ENCODE measurements at places on chromosomes 11 and 22.

GRCh38 chr11:65786008-65786785 is 666 bp upstream of the OVOL1 start:
- DNase-seq = peak; percentile 46

- no peak for DNase-seq
Measured at GRCh38 chr11:105915021-105915420, 107.0 kb downstream of the MSANTD4 start.

DNA sequence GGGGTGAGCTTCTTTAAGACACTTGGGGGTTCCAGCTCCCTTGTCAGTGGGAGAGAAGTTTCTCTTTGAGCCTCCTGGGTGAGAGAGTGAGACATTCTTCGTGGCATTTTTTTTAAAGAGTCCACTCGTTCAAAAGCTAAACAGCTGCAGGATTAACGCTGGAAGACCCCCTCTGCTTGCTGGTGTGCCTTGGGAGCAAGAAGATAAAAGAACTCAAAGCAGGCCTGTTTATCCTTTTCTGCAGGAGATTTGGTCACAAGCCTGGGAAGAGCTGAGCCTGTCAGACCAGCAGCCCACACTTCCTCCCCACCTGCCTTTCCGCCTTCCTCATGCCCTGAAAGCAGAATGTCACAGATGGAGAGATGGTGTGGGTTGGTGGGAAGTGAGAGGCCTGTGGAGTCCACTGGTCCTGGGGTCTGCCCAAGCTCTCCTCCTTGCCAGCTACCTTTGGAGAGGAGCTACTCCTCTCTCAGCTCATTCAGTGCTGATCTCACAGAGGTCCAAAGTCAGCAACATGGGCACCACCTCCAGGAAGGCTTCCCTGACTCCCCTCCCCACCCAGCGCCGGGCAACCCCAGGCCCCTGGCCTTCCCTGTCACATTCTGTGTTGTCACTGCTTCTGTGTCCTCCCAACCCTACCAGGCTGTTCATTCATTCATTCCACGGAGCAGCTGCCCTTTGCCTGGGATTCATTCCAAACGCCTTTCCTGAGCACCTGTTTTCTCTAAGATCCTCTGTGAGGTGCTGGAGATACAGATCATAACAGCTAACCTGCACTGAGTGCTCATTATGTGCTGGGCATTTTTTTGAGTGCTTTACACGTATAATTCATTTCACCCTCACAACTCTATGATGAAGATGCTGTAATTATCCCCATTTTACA is 6.7 kb downstream of the GDPD5 start:
- no peak for DNase-seq

- no peak for DNase-seq
Measured at GRCh38 chr11:35995681-35996271, 51.9 kb downstream of the LDLRAD3 start.

GRCh38 chr11:32122200-32122599 is 31.3 kb downstream of the RCN1 start:
- DNase-seq = no peak

- no peak for DNase-seq
Measured at GRCh38 chr22:39212721-39213376, 31.9 kb downstream of the PDGFB start.

DNA sequence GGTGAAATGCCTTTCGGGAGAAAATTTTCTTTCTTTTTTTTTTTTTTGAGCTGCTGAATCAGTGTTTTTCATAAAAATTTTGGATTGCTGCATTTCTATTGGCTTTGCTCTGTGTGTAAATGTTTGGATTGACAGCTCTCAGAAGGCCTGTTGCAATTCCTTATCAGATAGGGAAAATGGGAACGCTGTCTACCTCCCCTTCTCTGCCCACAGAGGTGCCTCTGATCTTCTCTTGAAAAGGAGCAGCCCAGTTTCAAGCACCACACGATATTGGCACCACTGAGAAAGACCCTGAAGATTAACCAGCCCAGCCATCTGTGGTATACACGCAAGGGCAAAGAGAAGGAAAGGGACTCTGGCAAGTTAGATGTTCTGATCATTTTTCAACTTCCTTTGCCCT is 1272.2 kb downstream of the LRRC4C start:
- no peak for DNase-seq

DNA sequence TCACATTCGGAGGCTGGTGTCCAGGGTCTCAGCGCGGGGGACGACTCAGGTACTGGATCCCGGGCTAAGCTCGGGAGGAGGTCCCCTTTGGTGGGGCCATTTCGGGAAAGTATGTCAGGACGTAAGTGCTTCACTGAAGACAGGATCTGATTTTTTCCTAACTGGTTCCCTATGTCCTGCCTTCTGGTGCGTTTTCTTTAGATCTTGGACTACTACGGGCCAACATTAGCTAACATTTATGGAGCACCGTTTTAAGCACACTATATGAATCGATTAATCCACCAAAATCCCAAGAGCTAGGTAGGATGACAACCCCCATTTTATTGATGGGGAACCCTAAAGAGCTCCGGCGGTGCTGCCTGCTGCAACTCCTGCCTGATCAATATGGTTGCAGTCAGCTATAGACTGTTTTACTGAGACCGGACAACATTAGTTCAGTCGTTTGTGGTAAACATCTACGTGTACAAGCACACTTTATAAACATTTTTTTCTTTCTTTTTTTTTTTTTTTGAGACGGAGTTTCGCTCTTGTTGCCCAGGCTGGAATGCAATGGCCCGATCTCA is 17.0 kb upstream of the WDR74 start:
- DNase-seq = no peak

- no peak for DNase-seq
Measured at GRCh38 chr11:45859661-45860140, 12.4 kb downstream of the CRY2 start.

DNA sequence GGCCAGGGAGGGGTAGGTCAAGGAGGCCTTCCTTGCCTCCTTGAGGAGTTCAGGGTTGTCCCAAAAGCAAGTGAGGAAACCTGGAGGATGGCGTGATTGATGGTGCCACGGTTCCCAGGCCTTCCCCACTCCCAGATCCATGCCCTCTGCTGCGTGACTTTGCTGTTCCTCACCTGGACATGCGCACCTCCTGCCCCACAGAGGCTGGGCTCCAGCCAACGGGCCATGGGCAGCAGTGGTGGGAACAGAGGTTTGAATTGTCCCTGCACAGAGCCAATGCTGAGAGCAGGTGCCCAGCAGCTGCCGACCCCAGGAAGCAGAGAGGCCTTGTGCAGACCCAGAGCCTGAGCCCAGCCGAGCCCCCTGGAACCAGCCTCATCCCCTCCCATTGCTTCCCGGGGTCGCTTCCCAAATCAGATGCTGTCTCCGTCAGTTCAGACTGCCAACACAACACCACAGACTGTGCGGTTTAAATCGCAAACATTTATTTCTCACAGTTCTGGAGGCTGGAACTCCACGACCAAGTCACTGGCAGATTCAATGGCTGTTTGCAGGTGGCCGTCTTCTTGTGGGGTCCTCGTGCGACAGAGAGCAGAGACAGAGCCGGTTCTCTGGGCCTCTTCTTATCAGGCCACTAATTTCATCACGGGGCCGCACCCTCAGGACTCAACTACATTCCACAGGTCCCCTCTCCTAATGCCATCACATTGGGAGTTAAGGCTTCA is 6.2 kb upstream of the LINC01488 start:
- no peak for DNase-seq

DNA sequence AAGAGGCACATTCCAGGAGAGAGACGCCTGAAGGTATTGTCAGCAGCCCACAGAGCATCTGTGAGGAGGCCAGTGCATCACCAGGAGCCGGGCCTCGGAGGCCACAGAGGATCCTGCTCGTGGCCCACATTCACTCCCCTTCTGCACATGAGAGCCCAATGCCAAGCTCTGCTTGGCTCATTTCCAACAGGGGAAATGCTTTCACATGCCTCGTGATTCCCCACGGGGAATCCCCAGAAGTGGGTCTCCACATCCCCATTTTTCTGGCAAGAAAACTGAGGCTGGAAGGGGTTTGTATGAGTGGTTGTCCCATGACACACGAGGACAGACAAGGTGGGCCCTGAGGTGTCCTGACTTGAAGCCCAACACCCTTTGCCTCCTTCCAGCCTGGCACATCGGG is 34.4 kb downstream of the TP53I11 start:
- peak; percentile 71 for DNase-seq

GRCh38 chr11:96394773-96395172 is 5.0 kb downstream of the JRKL start:
- DNase-seq = no peak

DNA sequence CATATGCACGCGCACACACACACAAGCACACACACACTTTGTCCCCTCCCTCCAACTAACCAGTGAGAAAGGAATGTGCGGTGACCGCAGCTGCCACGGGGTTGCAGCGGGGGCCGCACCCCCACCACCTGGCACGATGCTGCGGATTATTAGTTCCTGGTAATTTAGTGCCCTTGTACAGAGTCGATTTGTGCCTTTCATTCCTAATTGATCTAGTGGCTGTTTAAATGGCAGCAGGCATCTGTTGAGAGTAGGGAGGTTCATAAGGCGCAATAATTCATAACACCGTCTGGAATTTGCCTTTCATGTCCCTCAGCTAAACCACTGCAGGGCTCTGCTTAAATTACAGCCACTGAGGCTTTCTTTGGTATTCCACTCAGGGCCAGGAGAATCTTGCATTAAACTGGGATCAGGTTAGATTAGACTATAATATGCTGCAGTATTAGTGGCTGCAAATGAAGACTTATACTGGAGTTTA is 113.7 kb downstream of the FEZ1 start:
- no peak for DNase-seq

GRCh38 chr11:75325713-75326438 is 25.6 kb downstream of the ARRB1 start:
- DNase-seq = peak; percentile 73

DNA sequence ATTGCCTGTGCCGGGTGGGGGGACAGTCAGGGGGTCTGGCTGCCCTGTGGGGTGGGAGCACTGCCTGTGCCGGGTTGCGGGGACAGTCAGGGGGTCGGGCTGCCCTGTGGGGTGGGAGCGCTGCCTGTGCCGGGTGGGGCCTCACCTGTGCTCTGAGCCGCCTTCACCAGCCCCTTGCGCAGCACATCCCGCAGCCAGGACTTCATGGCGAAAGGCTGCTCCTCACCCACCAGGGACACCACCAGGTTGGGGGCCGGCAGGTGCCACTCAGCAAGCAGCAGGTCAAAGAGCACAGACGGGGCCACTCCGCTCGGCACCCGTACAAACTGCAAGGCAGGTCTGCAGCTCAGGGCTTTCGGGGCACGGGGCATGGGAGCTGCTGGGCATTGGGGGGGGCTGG is 21.4 kb downstream of the TSSC4 start:
- DNase-seq = no peak

DNA sequence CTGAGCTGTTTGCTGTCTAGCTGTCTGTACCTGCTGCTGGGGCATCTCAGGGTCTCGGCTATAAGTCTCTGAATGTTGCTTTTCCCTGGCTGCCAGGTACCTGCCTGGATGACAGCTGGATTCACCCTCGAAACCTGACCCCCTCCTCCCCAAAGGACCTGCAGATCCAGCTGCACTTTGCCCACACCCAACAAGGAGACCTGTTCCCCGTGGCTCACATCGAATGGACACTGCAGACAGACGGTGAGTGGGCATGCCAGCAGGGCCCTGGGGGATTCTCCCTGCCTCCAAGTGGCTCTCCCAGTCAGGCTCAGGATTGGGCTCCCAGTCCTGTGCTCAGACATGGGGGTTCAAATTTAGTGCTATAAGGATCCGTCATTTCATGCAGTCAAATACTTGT is 12.9 kb downstream of the IL17RA start:
- DNase-seq = no peak

DNA sequence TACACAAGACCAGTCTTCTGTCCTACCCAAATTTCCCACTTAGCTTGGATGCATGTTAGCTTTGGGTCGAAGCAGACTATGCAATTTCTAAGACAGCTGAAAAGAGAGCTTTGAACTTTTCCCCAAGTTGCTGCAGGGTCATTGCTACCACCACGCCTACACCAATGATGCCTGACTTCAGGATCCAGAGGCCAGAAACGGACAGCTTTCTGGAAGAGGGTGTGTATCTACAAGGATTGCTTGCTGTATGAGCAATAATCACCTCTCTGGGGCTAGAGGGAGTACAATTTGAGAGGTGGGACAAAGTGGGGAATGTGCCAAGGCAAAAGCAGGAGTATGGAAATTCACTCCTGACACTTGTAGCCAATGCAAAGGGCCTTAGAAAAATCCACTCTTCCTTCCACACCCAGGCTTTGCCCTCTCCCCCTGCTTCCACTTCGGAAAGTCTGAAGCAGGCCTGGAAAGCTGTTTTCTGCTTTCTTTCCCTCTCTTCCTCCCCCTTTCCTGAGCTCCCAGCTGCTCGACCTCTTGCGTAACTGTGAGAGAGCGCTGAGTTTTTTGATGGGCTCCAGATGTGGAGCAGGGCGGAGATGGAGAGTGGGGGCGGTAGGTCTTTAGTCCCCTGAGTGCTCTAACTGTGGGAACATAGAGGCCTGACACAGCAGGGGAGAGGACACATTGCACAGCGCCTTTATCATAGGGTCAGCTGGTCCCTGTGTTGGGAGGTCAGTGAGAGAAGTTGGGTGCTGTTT is 2.1 kb upstream of the PHLDB1 start:
- DNase-seq = peak; percentile 27

DNA sequence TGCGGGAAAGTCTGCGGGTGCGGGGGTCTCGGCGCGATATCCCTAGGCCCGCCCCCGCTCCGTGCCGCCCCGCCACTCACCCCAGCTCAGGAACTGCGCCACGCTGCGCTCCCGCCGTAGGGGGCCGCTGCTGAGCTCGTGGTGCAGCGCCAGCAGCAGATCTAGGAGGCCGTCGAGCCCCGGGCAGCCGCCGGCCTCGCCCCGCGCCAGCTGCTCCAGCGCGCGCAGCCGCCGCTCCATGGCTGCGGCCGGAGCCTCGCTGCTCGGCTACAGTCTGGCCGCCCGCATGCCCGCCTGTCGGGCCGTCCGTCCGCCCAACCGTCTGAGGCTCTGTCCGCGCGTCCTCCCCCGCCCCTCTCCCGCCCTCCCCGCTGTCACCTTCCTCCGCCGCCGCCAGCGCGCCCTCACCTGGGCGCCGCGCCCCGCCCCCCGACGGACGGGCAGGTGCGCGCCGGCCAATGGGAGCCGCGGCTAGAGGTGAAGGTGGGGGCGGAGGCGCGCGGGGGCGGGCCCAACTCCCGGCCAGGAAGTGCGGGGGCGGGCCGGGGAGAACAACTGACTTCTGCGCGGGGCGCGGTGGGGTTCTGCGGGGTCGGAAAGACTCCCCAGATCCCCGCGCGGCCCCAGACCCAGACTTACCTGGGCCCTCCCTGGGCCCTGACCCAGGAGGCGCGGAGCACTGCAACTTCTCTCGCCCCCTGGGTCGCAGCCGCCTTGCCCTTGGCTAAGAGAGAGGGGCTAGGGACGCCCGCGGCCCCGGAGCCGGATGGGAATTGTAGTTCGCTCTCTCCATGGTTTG is at the start of gene CDC42BPG:
CDC42BPG (minus strand) TSS at position 324 of the 799 bp plus-strand sequence; CDS start at position 240, 84 bp downstream.
- peak; percentile 80 for DNase-seq

GRCh38 chr11:117062498-117062897 is 35.7 kb downstream of the SIK3 start:
- DNase-seq = peak; percentile 54

DNA sequence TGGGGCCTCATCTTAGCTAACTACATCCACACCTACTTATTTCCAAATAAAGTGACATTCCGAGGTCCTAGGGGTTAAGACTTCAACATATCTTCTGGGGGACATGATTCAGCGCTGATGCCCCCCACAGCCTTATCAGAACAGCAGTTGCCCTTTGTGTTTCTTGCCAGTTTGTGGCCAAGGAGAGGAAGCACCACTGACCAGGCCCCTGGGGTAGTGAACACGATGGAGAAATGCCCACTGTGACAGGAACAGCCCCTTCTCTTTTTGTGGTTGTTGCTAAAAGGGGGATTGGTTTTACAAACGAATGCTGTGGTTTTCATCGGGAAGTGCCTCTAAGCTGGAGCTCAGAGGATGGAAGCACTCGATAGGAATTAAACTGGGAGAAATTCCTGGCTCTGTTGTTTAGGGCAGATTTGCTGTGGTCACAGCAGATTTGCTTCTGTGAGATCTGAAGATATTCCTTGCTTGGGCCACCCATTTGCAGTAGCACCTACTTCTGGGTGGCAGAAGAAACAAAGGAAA is 88.8 kb downstream of the ABTB2 start:
- no peak for DNase-seq

Measured in suppressor macrophage treated with lipopolysaccharide for 1 hour (primary cell).